WTC11 (cell line): ENCODE measurements at places on chromosomes 16 and 17.

- DNase-seq: no peak
Measured at GRCh38 chr17:28334666-28335200, 539 bp downstream of the IFT20 start.

GRCh38 chr17:79137789-79138165 lies 63.2 kb downstream of the ENGASE start:
- DNase-seq: no peak

DNA sequence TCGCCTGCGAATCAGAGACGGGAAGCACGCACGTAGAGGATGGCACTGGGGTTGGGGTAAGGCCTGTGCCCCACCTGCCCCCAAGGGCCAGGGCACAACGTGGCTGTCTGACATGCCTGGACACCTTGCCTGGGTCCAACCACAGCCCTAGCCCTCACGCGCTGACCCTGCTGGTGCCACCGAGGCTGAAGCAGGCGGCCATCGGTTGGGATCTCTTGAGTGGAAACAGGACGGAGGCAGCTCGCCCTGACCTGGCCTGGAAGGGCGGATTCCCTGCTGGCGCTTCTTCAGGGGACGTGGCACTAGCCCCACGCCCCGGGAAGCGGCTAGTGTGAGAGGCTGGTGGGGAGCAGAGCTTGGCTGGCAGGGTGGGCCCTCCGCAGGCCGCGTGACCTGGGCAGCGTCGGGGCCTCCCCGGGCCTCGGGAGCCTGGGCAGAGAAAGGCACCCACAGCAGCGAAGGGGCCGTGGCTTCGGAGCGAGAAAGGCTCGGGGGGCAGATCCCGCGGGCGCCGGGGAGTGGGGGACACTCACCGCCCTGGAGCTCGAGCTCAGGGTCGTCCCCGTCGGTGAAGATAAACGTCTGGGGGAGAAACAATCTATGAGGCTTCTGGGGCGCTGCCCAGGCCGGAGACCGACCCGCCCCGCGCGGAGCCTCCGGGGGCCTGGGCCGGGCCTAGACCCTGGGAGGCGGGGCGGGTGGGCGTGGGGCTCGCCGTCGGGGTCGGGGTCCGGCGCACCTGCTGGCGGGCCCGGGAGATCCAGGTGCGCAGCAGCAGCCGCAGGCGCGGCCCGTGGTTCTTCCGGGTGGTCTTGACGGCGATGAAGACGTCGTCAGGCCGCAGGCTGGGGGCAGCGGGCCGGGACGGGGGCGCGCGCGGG lies 610 bp downstream of the RFNG start:
- DNase-seq: no peak

DNA sequence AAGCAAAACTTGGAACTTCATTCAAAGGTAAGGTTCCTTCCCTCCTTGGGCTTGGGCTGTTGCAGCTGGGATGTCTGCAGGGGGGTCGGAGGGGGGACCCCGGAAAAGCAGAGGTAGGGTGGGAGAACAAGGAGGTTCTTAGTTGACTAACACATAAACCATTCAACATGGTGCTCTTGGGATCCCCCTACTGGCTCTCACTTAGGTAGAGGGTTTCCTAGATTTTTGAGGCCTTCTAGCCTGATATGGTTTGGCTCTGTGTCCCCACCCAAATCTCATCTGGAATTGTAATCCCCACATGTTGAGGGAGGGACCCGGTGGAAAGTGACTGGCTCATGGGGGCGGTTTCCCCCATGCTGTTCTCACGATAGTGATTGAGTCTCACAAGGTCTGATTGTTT lies 93.9 kb downstream of the RGS9 start:
- no peak for DNase-seq

- DNase-seq: no peak
Measured at GRCh38 chr16:29809031-29809747, 2.8 kb upstream of the PRRT2 start.
